ENCODE measurements at places on chromosomes 2 and 18. TPM values are rescaled to one million over a fixed set of nuclear protein-coding genes. Genes with fewer than 3 reads are reported as not detected.

Gene STRADB
- 17.8 TPM for total RNA-seq

Gene PPM1B
- total RNA-seq, result 112 TPM

Gene FKBP1B
- total RNA-seq, result 4.5 TPM

Gene ARPC2
- 551 TPM for total RNA-seq

Gene DES
- total RNA-seq, result 1.3 TPM

Gene CGREF1
- total RNA-seq, result 0.10 TPM

Gene CD28
- 85.3 TPM for total RNA-seq

Gene PPP1R1C
- total RNA-seq, result not detected

Gene CRIM1
- total RNA-seq, result 2.7 TPM

Gene RNF152
- total RNA-seq, result 0.73 TPM

Gene MC4R
- total RNA-seq, result not detected

Gene RTN4
- 76.5 TPM for total RNA-seq

Gene CXCR4
- total RNA-seq, result 1,915 TPM

Gene LYPD1
- total RNA-seq, result not detected

Gene ARHGAP28
- not detected for total RNA-seq

Gene OR6B2
- total RNA-seq, result not detected

Gene EHD3
- total RNA-seq, result 8.2 TPM

Gene CD226
- 64.1 TPM for total RNA-seq

Gene FAM228A
- 0.10 TPM for total RNA-seq

Gene GTF3C2
- total RNA-seq, result 45.0 TPM

Gene TTC39C
- total RNA-seq, result 81.8 TPM

Gene PTPRN
- total RNA-seq, result 1.3 TPM

Measured in mononuclear cell (primary cell).